A172 (cell line): ENCODE measurements at places on chromosomes 13 and 19.
A peak's percentile ranks its signal among the peaks of the same experiment; 100 is the strongest.

- DNase-seq: no peak
Observed at GRCh38 chr19:35241417-35241816, 7.4 kb upstream of the LSR start.

GRCh38 chr19:7318176-7318575, 24.0 kb upstream of the INSR start:
- DNase-seq: no peak

DNA sequence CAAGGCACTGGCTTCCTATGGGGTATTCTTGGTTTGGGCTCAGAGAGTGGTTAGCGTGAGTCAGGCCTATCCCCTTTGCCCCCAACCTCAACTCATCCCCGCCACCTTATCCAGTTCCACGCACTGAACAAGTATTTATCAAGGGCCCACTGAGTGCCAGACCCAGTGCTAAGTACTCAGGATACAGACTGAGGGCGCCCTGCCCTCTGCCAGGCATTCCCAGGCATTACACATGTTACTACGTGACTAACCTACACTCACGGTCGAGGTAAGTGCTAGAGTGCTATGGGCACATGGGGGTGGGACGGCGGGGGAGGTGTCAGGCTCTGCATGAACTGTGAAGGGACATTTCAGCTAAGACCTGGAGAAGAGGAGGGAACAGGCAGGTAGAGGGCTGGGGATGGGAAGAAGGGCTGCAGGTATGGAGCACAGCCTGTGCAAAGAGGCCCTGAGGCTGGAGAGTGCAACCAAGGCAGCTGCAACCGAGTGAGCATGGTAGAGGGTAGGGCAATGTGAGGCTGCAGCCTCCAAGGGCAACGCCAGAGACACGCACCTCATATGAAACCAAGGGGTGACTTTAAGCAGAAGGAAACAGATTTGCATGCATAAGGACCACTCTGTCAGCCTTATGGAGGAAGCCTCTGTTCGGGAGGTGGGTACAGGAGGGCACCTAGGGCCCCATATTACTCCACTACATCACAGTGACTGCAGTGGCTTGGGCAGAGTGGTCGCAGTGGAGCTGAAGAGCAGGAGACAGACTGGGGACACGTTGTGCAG, 22.5 kb downstream of the DHRS12 start:
- no peak for DNase-seq

- no peak for DNase-seq
Observed at GRCh38 chr13:24540236-24541126, 27.9 kb upstream of the PARP4 start.

DNA sequence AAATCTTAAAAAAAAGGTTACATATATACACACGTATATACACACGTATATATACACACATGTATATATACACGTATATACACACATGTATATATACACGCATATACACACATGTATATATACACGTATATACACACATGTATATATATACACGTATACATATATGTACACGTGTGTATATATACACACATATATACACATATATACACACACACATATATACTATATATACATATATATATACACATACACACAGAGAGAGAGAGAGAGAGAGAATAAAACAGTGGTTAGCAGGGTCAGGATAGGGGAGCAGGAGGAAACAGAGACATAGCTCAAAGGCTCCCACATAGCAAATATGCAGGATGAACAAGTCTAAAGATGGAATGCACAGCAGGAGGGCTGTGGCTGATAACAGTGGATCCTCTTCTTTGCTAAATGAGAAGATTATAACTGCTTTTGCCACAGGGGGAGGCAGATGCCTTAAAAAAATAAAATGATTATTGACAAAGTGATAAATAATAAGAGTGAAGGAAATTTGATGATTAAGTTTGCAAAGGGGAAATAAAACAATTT, 714.5 kb downstream of the UQCRFS1 start:
- peak; percentile 55 for DNase-seq

DNA sequence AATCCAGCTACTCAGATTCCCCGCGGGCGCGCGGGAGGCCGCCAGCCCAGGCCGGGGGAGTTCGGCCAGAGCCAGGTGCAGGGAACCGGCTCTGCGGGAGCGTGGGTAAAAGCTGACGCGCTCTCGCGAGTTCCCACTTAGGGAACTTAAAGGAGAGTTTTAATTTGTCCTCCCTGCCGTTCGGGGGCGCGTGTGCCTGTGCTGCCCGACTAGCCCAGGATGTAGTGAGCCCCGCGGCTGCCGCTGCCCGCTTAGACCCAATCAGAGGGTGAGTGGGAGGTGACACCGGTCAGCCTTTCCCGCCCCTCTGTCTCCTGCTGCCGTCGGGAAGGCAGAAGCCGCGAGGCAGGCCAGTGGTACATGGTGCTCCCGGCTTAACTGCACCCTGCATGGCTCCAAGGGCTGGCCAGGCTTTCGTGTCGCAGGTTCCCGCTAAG, 36.0 kb upstream of the NEK3 start:
- no peak for DNase-seq

GRCh38 chr13:86087244-86087643, 288.0 kb upstream of the SLITRK6 start:
- peak; percentile 5 for DNase-seq

DNA sequence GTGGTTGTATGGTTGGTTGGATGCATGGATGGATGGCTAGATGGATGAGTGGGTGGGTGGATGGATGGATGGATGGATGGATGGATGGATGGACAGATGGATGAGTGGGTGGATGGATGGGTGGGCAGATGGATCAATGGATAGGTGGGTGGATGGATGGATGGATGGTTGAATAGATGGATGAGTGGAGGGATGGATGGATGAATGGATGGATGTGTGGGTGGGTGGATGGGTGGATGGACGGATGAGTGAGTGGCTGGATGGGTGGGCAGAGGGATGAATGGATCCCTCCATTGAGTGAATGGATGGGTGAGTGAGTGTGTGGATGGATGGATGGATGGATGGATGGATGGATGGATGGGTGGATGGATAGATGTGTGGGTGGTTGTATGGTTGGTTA, 9.0 kb upstream of the NMRK2 start:
- DNase-seq: no peak

GRCh38 chr13:25468325-25469168, 96.8 kb downstream of the ATP8A2 start:
- no peak for DNase-seq

- DNase-seq: no peak
Observed at GRCh38 chr13:34734932-34735331, 207.1 kb upstream of the NBEA start.

GRCh38 chr13:109790086-109790485, 3.7 kb upstream of the IRS2 start:
- no peak for DNase-seq

- DNase-seq: no peak
Observed at GRCh38 chr19:38289955-38290354, 14.1 kb upstream of the C19orf33 start.

DNA sequence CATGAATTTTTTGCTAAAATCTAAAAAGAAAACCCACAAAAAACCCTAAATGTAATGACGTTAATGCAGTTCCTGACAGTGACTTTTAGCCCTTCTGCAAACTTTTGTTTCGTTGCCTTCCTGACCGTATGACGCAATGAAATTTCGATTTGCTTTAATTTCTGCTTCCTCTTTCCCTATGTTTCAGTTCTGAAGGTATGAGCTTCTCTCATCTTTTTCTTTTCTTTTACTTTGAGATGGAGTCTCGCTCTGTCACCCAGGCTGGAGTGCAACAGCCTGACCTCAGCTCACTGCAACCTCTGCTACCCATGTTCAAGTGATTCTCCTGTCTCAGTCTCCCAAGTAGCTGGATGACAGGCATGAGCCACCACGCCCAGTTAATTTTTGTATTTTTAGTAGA, 6.1 kb upstream of the LILRA5 start:
- no peak for DNase-seq
